ENCODE measurements at places on chromosomes 1 and 21.

- no peak for DNase-seq
Measured at GRCh38 chr1:225435957-225436392, 8.1 kb upstream of the LBR start.

DNA sequence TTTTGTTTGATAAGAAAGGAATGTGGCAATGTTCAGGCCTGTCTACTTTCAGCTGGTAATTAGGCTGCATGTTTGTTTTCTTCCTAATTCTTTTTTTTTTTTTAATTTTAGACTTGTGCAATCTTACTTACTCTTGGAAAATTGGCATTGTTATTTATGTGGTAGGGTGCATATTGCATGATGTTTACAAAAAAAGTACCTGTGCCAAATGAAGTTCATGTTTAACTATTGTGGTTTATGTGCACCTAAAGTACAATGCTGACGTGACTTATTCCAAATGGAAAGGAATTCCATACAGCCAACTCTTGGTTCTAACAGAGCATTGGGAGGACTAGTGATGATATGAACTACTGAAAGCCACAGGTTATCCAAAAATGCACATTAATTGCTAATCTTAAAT is 51.0 kb downstream of the KCNK2 start:
- no peak for DNase-seq

DNA sequence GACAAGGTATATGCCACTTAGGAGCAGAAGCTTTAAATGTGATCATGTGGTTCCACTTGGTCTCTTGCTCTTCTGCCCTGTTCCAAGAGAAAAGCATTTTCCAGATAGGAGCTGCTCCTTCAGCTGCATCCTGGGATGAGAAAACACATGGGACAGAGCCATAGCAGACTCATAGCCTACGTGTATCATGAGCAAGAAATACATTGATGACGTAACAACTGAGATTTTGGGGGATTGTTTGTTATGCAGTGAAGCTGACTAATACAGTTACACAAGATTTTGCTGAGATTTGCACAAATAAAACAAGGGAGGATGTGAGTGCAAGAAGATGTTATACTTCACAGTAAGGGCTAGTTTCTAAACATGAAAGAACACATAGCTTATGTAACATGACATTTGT is 36.0 kb upstream of the IRF2BP2 start:
- no peak for DNase-seq

DNA sequence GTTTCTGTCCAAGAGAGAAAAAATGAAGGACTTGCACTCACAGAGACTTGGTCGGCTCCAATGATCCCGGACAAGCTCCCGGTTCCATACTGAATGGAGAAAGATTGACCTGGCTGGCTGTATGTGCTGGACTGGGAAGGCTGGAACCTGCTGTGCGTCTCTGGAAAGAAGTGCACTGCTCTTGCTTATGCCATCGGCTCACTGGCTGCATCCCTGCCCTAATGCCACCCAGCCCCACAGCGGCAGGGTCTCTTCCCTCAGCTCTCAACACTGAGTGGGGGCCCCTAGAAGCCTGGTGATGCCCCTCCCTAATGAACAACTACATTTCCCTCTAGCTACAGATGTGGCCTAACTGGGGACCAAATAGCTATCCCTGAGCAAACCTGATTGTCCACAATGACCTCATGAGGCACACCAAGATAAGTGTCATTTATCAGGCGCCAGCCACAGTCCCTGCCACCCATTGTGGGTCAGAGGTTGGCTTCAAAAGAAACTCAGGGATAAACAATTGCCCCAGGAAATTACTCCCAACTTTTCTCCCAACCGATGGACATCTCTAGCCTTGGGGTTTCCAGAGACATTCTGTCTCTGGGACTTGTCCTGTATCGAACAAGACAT is 2.6 kb downstream of the CTSE start:
- DNase-seq, result no peak

- no peak for DNase-seq
Measured at GRCh38 chr1:235160383-235160956, 580 bp downstream of the RBM34 start.

DNA sequence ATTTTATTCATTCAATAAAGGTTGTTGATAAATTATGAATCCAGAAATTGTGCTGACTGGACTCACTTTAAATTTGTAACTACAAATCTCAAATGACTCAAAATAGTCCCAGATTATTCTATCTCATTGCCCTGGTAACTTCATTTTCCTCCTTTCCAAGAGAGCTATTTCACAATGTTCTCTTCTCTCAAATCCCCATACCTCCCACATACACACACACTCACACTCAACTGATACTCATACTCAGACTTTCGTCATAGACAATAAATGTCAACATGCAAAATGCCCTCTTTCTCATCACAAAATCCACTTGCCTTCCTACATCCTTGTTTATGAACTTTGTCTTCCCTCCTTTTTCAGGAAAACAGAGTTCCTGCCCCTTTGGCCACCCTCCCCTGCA is 33.3 kb downstream of the EXTL2 start:
- DNase-seq, result no peak

DNA sequence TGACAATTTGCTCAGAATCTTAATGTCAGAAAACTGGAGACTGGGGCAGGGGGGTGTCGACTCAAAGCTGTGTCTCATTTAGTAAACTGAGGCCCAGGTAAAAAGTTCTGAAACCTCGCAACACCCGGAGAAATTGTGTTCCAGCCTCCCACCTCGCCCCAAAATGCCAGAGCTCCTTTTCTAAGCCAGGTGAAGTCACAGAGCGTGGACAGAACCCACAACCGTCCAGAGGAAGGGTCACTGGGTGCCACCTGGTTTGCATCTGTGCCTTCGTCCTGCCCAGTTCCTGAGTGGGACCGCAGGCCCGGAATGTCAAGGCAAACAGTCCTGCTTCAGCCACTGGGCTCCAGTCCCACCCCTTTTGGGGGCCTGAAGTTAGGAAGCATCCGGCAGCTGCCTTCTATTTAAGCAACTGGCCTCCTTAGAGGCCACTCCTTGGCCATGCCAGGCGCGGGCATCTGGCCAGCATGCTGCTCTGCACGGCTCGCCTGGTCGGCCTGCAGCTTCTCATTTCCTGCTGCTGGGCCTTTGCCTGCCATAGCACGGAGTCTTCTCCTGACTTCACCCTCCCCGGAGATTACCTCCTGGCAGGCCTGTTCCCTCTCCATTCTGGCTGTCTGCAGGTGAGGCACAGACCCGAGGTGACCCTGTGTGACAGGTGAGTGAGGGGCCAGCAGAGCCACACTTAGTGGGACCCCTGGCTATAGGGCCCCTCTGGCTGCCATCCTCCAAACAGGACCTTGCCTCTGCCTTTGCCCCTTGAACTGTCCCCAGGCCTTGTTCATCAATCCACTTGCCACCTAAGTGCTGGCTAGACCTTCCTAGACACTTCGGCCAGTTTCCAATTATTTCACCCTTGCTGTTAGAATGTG is at the start of gene TAS1R1:
Gene TAS1R1, plus strand, starts transcription at position 401 of the 872 bp plus-strand sequence. Its CDS starts 67 bp downstream, at position 468.
- no peak for DNase-seq

- DNase-seq, result no peak
Measured at GRCh38 chr1:172277989-172278388, 142.5 kb upstream of the C1orf105 start.

- DNase-seq, result no peak
Measured at GRCh38 chr1:10969267-10969970, 43.0 kb upstream of the TARDBP start.

DNA sequence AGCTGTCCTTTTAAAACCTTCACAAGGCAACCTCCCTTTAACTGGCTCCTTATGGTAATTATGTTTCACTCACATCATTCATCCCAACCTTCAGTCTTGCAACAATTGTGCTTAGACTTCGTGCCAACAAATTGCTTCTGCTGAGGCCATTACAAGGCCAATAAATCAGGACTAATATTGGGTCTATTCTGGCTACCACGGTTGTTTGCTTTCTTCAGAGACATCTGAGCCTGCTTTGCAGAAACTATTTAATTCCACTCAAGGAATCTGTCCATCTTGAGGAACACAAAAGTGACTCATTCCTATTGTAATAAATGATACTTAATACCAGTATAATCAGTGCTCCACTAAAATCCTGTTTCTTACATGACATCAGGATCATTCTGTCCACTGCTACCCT is 2.6 kb upstream of the GSTM4 start:
- no peak for DNase-seq

- DNase-seq, result no peak
Measured at GRCh38 chr1:184157394-184157742, 105.8 kb downstream of the TSEN15 start.

DNA sequence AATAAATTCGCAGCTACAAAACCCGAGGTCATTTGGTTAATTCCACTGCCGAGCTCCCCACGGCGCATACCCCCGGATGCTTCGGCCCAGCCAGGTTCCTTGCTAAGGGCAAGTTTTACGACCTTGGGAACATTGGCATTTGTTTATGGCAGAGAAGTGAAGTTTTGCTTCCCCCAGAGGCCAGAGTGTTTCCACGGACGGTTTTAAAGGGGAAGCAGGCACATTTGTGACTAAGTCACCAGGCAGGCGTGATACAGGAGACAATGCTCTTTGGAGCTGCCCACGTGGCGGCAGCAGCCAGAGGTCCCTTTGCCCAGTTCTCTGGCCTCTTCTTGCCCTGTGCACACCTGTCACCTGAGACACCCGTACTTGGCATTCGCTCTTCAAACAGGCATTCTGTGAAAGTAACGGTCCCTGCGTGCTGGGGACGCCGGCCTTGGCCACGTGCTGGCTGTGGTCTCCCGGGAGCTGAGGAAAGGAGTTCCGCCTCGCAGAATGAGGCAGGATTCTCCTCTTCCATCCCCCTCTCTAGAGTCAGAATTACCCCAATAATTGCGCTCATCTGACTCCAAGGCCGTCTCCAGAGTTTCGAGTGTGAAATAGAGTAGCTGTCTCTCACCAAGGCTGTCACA is 138.3 kb downstream of the PRDM16 start:
- no peak for DNase-seq

DNA sequence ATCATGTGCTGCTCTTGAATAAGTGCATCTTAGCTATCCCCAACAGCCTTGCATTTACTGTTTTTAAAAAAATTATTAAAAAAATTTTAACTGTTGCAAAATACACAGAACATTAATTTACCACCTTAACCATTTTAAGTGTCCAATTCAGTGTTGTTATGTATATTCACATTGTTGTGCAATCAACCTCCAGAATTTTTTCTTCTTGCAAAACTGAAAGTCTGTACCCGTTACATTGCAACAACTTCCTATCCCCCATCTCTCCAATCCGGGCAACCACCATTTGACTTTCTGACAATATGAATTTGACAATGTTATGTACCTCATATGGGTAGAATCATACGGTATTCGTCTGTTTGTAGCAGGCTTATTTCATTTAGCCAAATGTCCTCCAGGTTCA is 83.1 kb downstream of the FMN2 start:
- DNase-seq, result no peak

GRCh38 chr1:8439015-8439702 is 121.2 kb downstream of the SLC45A1 start:
- peak; percentile 41 for DNase-seq

- no peak for DNase-seq
Measured at GRCh38 chr1:53047737-53048736, 14.0 kb upstream of the PODN start.

DNA sequence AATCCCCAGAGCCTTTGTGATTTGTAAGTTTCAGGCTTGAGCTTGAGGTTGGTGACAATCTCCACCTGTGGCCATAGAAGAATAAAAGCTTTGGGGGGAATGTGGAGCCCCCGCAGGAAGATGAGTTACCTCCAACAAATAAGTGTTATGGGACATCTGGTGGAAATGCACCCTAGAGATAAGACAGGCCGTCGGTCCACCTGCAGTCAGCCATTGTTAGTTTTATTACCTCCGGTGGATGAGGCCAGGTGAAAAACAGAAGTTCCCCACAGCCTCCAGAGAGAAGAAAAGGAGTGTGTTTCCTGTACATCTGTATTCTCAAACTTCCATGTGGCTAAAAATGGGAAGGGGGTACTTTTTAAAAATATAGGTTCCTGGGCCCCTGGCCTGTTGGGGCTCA is 137.4 kb downstream of the KAZN start:
- DNase-seq, result no peak

DNA sequence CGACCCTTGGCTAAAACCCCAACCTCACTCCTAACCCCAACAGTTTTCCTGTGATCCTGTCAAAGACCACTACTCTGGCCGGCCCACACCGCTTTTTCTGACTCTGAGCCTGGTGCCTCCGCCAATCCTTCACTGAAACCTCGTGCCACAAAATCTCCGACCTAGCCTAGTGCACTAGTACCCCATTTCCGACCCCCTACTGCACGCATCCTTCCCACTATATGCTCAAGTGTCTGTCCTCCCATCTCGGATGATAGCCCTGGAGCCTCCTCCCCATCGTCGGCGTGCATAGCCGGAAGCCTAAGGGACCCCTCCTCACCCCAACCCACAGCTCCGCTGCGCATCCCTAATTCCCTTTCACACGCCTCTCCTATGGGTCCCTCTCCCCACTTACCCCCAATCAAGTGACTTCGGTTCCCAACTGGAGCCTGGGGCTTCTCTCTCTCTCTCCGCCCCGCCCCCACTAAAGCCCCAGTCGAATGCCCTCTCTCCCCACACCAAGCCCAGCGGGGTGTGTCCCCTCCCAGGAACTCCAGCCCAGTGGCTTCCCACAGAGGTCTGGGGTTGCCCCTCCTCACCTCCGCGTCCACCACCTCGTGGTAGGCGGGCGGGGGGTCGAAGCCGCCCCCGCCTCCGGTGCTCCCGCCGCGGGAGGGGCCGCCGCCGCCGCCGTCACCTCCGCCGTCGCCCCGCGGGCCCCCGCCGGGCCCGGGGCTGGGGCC is 791 bp downstream of the USP24 start:
- no peak for DNase-seq

DNA sequence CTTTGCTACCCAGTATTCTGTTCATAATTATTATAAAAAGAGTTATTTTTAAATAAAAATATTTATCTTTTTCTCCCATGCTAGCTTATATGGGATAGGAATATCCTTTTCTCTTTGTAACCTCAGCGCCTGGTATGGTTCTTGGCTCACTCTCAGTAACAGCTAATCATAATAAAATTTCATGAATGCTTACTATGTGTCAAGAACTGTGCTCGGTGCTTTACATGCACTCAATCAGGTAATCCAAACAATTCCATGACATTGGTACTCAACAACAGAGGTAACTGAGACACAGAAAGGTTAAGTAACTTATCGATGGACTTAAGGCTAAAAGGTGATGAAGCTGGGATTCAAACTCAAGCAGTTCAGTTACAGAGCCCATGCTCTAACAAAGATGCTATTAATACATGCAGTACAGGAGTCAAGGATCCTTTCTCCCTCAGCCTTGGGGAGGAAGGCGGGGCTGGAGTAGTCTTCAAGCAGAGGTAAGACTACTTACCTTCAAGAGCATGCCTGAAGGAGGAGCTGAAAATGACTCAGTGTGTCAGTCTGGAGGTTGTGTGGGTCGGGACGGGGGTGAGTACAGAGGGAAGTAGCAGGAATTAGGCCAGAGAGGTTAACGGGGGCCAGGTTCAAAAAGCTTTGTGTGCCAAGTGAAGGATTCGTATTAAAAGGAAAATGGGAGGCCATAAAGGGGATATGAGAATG is 73.4 kb downstream of the PLPPR5 start:
- peak; percentile 66 for DNase-seq

DNA sequence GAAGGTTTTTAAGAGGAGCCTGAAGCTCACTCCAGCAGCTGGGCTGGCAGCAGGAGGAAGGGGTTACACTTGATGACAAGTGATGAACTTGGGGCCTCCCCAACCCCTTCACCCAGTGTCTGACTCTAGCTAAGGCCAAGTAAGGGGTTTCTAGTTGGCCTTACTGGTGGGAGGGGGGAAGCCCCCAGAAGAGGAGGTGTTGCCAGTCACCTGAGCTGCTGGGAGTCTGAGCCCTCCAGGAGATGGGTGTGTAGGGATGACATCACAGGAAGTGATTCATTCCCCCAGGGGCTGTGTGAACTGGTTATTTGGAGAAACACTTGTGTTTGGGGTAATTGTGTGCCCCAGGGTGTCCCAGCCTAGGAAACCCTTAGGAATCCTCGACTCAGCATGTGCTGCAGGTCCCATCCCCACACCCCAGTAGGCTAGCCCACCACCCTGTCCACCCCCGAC is 3.1 kb downstream of the PADI1 start:
- no peak for DNase-seq

Data from caudate nucleus (tissue), 63 donors.